ENCODE measurements at places on chromosomes 7 and 10.

GRCh38 chr10:42977032-42977416 is 99.8 kb upstream of the RET start:
- DNase-seq = no peak

GRCh38 chr10:91742229-91742628 is 56.0 kb upstream of the TNKS2 start:
- peak; percentile 9 for DNase-seq

DNA sequence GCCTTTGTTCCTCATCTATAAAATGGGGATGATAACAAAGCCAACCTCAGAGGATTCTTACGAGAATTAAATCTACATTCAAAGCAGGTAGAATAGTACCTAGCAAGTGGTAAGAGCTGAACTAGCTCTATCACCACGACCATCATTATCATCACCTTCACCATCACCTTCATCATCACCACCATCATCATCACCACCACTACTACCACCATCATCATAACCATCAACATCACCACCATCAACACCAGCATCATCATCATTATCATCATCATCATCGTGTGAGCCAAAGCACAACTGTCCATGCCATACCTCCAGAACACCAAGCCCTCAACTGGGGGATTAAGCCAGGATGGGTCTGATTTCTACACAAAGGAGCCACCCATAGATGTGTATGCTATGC is 206.8 kb downstream of the GRID1 start:
- no peak for DNase-seq

GRCh38 chr10:93622942-93623341 is 10.6 kb downstream of the PDE6C start:
- DNase-seq = no peak

GRCh38 chr7:5177060-5177459 is 13.0 kb upstream of the WIPI2 start:
- peak; percentile 82 for DNase-seq

DNA sequence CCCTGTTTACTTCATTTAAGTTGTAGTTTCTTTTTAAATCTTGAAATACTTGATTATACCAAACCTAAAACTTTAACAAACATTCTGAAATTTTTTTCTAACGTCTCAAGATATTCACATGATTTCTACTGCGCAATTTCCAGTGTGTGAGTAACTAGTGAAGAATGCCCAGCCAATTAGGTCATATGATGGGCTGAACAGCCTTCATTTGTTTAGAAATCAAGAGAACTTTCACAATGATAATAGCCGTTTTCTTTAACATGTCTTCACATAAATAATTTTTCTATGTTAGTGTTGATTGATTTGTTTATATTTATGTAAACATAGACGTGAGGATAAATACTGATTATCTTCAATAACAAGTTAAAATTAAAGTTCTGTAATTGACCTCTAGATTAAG is 21.8 kb downstream of the STAM start:
- DNase-seq = peak; percentile 96

DNA sequence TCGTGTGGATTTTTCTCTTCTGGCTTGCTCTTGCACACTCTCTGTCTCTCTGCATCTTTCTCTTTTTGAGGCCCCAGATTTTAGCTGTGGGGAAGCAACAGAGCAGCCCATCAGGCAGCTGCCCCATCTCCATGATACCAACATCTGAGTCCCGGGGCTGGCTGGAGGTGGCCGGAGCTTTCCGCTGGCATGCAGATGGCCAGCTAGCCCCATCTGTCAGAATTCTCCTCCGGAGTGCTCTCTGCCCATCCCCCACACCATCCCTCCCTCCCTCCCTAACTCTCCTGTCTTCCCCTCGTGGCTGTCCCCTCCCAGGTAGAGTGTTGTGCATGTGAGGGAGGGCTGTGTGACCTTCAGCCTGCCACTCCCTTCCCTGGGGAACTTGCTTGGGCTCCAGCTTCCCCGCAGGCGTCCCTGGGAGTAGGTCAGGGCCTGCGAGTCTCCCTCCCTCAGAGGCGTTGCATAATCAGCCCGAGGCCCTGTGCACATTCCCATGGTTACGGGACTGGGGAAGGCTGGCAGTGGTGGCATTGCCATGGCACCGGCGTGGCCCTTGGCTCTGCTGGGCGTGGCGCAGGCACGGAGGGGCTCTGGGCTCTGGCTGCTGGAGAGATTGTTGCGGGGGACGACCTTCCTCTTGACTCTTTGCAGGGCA is 24.7 kb downstream of the GHRHR start:
- DNase-seq = no peak

DNA sequence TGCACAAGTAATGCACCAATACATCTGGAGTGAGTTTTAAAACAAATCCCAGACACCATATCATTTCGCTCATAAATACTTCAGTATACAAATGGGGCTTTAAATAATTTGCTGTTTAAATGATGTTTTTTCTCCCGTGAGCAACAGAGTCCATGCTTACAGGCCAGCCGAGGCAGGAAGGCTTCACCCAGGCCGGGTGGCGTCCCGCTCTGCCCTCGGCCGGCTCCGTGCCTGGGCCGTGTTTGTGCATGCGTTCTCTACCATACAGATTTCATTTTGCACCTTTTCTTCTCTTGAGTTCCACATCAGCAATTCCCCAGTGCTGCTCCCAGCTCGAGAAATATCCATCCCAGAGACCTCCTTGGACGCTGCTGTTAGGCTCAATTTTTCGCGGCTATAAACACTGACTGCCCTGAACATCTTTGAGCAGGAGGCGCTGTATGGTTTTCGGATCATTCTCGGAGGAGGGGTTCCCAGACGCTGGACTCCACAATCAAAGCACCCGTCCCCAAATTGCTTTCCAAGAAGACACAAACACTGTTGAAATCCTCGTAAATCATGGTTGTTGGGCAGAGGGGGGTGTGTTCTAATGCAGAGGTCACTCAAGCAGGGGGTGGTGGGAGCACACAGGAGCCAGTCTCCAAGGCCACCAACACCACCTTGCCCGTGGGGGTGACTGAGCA is 91.6 kb downstream of the MICALL2 start:
- DNase-seq = no peak

GRCh38 chr10:7475939-7476338 is 65.1 kb upstream of the SFMBT2 start:
- no peak for DNase-seq

DNA sequence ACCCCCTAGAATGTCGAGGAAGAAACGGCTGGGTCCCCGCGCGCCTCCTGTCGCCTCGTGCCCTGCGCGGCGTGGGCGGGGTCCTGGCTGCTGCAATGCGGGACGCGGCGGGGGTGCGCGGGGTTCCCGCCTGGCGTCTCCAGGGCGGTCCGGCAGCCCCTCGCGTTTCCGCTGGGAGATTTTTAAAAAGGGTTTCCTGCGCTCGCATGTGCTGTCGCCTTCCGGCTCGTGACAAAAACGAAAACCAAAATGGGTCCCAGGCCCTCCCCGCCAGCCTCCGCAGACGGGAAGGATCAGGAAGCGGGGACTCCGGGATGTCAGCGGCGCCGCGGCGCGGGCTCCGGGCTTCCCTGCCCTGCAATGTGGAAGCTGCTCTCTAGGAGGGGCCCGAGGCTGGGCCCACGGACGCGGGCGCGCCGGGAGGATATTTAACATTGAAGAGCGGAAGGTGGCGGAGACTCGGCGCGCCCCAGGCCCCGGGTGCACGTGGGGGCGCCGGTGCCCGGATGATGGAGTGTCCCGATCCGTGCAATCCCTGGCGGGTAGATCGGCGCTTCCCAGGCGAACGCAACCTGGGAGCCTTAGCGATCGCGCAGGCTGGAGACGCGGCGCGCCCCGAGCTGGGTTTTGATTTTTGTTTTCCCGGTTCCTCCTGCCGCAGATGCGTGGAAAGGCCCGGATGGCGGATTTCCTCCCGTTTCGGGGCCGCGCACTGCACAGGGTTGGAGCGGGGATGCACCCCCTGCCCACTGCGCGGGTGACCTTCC is 1.0 kb downstream of the PFKP start:
- peak; percentile 72 for DNase-seq

DNA sequence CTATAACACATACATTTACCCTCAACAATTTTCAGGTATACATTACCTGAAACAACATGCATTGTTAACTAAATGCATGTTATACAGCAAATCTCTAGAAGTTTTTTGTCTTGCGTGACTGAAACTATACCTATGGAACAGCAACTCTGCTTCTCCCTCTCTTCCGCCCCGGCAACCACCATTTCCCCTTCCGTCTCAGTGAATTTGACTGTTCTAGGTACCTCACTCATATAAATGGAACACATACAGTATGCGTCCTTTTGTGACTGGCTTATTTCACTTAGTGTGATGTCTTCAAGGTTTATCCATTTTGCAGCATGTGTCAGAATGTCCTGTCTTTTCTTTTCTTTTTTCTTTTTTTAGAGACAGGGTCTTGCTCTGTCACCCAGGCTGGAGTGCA is 22.5 kb downstream of the CALHM2 start:
- no peak for DNase-seq

GRCh38 chr10:101070098-101070497 is 8.3 kb downstream of the KAZALD1 start:
- DNase-seq = no peak

GRCh38 chr7:120617275-120617674 is 240.7 kb downstream of the TSPAN12 start:
- DNase-seq = no peak

GRCh38 chr10:118926441-118926840 is 103.1 kb upstream of the NANOS1 start:
- DNase-seq = no peak

DNA sequence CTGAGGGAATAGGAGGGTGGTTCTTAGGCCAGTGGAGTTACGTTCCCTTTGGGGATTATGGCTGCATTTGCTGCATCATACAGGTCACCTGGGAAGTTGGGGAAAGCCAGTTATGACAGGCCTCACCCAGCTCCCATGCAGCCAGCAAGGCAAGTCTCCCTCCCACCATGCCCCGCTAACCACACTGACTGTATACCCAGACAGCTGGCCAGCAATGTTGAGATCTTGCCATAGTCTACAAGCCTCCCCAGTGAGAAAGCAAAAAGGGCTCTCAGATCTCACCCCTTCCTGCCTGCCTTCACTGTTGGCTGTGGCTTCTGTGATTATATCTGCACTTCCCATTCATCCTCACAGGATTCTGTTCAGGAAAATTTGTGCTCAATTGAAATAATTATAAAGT is 133.3 kb upstream of the HGF start:
- DNase-seq = no peak

DNA sequence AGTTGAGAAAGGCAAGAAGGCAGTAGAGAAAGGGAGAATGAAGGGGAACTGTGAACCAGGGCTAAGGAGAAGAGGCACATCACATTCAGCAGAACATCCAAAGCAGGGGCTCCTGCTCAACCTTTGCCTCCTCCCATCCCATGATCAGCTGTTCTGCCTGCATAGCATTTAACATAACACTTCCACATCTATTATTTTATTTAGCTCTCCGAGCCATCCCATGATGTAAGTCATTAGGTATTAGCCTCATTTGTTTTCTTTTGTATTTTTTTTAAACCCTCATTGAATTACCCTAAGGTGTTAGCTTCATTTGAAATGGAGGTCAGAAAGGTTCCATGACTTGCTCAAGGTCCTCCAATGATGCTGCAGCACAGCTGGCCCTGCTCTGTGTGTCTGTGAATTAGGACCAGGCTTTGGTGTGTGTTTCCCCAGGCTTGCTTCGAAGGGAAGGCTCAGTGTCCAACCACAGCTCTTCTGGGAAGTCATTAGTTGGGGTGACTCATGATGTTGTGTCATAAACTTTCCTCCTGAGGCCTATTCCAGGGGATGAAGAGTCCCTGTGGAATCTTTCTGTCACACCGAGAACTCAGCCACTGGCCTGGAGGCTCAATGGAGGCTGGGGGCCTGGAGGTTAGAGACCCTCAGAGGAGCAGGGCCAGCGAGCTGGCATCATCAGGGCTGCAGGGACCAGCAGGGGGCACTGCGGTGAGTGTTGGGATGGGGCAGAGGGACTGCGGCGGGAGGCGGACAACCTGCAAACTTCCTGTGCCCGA is 16.5 kb downstream of the NPFFR1 start:
- DNase-seq = peak; percentile 96

- peak; percentile 93 for DNase-seq
These were observed 182.9 kb downstream of the HTR7 start for GRCh38 chr10:90674928-90675327.

GRCh38 chr10:20686015-20686635 is 211.0 kb downstream of the NEBL start:
- DNase-seq = no peak

- no peak for DNase-seq
These were observed 19.6 kb upstream of the GPNMB start for GRCh38 chr7:23226844-23227450.

DNA sequence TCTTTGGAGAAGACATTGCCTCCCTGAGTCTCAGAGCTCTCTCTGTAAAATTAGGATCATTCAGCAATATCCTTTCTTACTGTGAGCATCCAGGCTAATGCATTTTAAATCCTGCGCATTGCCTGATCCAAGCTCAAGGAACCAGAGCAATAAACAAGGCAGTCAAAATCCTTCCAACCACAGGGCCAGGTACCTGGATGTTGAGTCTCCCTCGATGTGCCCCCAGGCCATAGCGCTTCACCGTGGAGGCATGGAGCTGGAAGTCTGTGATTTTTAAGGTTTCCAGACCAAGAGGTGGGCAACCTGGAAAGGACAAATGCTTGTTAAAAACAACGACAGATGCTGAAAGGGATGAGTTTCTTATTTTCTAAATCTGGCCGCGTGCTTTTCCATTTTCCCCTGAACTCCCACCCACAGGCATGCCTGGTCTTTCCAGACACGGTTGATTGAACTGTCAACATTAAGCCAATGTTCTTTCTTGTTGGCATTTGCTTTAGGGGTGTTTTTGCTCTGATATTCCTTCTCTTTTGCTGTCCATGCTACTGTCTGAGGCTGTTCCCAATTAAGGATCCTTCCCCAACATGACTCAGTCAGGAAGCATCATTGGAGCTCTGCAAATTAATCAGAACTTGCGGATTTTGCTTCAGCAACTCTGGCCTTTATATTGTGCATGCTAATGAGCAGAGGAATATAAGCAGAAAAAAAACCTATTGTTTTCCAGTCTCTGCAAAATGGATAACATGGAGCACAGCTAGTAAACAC is 29.0 kb downstream of the CPXM2 start:
- DNase-seq = no peak

DNA sequence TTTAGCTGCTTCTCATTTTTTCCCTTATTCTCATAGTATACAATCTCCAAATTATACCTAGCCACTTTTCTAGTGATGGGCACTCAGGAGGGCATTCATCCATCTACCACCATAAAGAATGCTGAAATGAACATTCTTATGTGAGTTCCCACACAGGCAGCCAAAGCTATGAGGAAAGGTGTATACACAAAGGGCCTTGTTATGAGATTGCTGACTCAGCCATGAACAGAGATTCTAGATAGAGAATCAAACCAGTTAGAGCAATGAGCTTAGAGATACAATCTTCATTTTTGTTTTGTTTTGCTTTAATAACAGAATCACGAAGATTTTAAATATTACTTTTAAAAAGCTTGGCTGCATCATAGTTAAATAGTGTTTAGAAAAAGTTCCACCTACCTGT is 54.8 kb upstream of the TNKS2 start:
- DNase-seq = no peak

- DNase-seq = peak; percentile 62
These were observed 112.8 kb downstream of the PTEN start for GRCh38 chr10:87976101-87976743.

DNA sequence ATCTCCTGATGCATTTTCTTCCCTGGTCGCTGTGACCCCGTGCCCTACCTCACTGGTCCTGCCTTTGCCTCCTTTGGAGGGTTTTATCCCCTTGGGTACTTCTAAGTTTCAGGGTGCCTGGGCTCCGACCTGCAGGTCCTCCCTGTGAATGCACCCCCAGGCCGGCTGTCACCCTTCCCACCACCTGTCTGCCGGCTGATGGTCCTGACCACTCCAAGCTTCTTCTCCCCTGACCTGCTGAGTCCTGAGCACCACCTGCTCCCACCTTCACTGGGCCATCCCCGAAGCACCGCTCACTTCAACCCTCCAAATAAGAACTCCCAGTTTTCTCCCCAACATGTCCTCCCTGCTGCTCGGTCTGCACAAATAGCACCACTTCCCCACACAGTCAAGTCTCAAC is 33.4 kb downstream of the TNS3 start:
- DNase-seq = no peak
